ENCODE measurements at places on chromosomes 5 and 9.

DNA sequence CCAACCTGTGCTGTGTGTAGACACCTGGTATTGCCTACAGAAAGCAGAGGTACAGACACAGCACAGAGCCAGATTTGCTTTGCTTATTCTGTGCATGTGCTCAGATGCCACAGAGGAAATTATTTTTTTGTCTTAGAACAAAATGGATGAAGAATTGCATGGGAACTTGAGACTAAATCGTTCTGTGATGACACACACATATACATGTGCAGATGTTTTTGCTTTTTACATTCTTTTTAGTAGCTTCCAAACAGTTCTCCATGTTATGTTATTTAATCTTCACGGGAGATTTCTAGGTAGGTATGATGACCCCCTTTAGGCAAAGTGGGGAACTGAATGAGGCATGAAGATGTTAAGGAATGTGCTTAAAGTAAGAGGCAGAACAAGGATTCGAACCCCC is 221.5 kb upstream of the PANK3 start:
- no peak for DNase-seq

GRCh38 chr5:140556438-140556837 is 835 bp downstream of the SRA1 start:
- no peak for DNase-seq

DNA sequence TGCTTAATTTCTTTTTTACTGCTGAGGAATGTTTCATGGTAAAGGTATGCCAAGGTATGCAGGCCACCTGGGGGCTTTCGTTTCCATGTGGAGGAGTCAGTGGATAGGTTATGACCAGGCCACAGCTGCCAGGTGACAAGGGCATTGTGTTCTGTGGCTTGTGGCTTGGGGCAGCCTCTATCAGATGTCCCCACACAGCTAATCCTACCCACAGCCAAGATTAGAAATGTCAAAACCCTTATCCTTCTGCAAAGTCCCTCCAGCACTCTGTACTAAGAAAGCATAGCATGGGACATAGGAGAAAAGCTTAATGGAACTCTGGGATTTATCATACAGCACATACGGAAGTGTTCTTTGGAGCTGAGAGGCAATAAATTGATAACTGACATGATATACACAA is 171.2 kb upstream of the S1PR3 start:
- no peak for DNase-seq

DNA sequence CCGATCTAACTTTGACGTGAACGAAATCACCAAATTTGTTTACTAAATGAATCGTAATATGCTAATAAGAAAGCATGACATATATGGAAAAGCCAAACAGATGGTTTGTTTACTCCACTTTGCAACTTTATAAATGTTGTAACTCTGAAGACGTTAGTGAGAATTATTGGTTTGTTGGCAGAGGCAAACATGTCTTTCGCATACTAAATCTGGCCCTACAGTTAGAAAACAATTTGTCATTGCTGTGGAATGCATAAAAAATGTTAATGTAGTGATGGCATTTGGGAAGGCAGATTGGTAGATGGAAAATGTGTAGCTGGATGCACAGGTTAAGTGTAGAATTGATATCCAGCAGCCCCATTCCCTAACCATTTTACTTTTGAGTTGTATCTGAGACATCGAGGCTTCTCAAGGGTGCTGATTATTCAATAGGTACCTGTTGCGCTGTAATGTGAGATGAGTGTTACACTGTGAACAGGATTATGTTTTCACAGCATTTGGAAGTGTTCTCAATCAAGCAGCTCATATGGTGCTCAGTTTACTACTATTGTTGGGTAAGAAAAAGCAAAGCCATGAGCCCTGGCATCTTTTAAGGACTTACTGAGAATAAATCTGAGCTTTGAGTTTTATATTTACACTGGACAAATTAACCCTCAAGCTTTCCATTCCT is 444.8 kb downstream of the BNC2 start:
- no peak for DNase-seq

DNA sequence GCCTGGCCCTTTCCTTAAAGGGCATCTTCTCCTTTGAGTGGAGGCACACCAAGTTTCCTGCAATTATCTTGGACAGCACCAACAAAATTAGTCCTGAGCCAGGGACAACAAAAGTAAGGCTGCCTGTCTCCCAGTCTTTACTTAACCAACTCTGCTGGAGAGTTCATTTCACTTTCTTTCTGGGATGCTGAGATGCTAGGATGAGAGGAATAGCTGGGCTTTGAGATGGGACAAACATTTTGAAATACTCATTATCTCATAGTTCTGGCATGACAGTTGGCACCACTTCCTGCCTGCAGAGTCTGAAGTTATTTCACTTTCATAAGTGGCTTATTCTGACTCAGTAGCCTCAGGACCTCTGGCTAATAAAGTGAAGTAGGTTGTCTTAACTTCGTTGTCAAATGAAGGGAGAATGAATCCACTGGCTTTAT is 157.0 kb downstream of the C9orf152 start:
- no peak for DNase-seq

- DNase-seq: no peak
Measured at GRCh38 chr5:149283626-149284480, 12.2 kb downstream of the AFAP1L1 start.

DNA sequence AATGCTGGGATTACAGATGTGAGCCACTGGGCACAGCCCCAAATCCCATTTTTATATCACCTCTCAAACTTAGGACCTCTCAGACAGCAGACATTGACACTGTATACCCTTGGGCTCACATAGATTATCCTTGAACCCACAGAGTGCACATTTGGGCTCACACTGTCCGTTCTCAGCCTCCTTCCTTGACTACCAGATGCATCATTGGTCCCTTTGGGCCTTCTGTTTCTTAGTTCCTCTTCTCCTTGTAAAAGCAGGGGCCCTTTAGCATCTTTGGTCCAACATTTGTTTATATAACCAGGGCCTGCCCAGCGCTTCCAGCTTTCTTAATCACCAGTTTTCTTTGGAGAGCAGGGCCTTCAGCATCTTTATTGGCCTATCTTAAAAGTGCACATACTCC is 126.2 kb downstream of the SEC61B start:
- no peak for DNase-seq

GRCh38 chr5:65766175-65766574 is 44.2 kb downstream of the NLN start:
- no peak for DNase-seq

GRCh38 chr9:70085241-70085640 is 41.6 kb downstream of the MAMDC2 start:
- no peak for DNase-seq

DNA sequence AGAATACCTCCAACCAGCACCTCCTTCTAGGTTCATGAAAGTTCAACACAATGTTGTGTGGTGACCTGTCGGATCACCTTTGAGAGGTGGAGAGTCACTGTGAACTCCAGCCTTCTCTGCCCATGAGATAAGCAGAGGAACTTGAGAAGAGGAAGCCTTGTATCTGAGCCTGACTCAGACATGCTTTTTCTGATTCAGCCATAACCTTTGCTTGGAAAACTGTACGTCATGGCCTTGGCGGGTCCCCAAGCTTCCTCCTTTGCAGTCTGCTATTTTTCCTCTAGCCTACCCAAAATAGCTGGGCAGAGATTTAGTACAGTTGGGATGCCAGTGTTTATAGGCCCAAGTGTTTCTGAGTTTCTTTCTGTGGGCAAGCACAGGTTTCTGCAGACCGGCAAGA is 274.7 kb downstream of the CETN3 start:
- no peak for DNase-seq

DNA sequence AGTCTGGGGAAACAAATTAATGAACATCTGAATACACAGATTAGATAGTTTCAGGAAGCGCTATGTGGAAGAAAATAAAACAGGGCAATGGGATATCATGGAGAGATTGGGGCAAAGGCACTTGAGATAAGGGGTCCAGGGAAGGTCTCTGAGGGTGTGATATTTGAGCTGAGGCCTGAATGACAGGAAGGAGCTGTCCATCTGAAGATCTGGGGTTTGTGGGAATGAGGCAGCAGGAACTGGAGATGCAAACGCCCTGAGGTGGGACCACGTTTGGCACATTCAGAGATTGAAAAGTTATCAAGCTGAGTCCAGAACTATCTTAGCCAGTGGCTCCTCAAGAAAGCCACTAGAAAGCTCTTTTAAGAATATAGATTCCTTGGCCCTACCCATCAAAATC is 8.7 kb upstream of the DAB2IP start:
- no peak for DNase-seq

DNA sequence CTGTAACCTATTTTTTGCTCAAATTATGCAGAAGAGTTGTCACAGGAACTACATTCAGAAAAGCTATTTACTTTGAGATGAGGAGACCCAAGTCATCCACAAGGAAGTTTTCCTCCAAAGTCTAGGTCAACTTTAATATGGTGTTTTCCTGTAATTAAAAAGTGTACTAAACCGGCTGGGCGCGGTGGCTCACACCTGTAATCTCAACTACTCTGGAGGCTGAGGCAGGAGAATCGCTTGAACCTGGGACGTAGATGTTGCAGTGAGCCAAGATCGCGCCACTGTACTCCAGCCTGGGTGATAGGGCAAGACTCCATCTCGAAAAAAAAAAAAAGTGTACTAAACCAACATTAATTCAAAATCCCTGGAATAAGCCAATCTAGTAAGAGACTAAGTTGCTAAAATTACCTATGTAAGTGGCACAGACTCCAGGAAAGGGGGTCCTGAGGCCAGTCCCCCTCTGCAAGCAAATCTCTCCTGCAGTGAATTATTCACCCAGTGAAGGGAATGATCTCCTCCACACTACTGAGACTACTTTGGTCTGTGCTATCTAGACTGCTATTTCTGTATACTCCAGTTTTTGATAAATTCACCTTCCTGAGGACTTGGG is 38.9 kb downstream of the FNBP1 start:
- no peak for DNase-seq

GRCh38 chr9:136619742-136620440 is 42.8 kb upstream of the EGFL7 start:
- no peak for DNase-seq

GRCh38 chr9:35856882-35857281 is 13.3 kb downstream of the OR13J1 start:
- DNase-seq: no peak

DNA sequence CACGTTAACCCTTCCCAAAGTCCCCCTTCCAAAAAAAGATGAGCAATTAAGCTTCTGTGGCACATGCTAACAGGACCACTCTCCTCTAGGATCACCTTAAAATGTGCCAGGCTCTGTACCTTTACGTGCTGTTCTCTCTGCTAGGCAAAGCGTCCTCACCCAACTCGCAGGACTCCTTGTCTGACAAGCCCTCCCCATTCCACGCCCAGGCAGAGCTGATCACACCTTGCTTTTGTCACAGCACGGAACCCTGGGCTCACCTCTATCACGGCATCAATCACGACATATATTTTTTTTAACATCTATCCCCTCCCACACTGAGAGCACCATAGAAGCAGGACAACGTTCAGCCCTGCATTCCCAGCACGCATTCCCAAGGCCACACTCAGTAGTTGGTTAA is 47.1 kb downstream of the CDK5RAP2 start:
- DNase-seq: no peak

DNA sequence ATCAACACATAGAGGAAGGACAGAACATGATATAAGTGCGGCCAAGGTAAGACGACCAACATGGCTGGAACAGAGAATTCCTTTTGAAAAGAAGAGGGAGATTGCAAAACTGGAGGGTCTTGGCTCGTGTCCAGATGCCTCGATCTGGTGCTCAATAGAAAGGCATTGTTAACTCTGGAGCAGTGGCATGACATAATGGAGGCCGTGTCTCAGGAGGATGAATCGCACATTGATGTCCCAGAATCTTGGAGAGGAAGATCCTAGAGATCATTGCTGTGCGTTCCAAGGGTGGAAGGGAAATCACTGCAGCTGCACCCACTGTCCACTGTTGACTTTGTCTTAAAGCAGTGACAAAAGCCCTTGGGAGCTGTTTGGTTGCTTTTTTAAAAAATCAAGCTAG is 30.9 kb downstream of the GRAMD2B start:
- DNase-seq: no peak

DNA sequence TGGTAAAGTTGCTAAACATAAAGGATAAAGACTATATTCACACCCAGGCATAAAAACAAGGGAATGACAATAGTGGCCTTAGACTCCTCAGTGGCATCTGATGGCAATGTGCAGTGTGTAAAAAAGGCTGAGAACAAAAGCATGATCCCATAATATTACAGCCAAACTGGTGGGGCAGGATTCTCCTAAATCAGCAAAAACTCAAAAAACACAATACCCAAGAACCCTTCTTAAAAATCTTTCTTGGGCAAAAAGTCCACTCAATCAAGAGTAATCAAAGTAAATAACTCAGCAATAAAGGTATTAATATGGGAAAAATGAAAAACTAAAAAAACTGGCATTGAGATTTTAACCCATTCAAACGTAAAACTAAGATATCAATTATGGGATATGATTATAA is 1.6 kb upstream of the MOCS2 start:
- no peak for DNase-seq
